ENCODE measurements at places on chromosomes 2 and 18.
A peak's percentile ranks its signal among the peaks of the same experiment; 100 is the strongest.

GRCh38 chr18:13501891-13502290 lies 224.5 kb downstream of the FAM210A start:
- DNase-seq: peak; percentile 42

GRCh38 chr2:71536226-71536671 lies 82.9 kb downstream of the DYSF start:
- no peak for DNase-seq

DNA sequence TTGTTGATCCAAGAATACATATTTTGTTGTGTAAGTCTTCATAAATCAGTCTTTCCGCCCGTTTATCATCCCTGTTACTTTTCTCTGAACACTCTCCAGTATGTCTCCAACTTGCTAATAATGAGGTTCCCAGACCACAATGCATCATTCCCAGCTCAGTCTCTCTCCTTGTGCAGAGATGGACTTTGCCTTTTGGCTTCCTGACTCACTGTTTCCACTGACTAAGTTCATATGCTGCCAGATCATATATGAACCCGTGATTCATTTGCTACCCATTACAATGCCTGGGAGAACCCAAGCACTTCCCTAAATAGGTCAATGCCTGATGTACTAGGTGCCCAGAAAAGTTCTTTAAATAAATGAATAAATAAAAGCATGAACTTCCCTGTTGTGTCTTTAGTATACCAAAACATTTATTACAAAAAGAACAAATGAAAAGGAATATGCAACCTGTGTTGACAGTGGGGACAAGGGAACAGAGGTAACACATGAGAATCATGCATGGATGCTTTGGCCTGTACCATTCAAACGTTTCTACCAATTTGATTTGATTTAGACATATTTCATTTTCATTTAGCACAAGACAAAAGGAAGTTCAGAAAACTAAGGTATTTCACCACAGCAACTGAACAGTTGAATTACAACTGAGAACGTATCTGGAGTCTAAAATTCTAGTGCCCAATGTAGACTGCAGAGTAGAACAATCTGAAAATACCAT lies 215.4 kb upstream of the HNRNPA3 start:
- DNase-seq: no peak

GRCh38 chr2:85238607-85239006 lies 89.2 kb downstream of the TGOLN2 start:
- DNase-seq: no peak

DNA sequence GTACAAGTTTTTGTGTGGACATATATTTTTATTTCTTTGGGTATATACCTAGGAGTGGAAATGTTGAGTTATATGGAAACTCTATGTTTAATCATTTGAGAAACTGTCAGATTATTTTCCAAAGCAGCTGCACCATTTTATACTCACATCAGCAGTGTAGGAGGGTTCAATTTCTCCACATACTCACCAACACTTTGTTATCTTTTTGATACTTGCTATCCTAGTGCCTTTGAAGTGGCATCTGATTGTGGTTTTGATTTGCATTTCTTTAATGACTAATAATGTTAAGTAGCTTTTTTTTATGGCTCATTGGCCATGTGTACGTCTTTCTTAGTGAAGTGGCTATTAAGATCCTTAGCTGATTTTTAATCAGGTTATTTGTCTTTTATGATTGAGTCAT lies 64.7 kb upstream of the SLC8A1 start:
- DNase-seq: no peak

Data from activated naive CD4-positive, alpha-beta T cell treated with Interleukin-2 at 50 U/mL for 16 hours (primary cell).